Activated CD4-positive, alpha-beta T cell treated with anti-CD3 and anti-CD28 coated beads, Interleukin-2, amount 50 U/mL, for 16 hours (primary cell): ENCODE measurements at places on chromosomes 5 and 9.

- no peak for DNase-seq
These were observed 182.8 kb upstream of the SLC27A6 start for GRCh38 chr5:128782446-128782845.

- no peak for DNase-seq
These were observed 44.8 kb upstream of the STARD4 start for GRCh38 chr5:111557111-111557510.

DNA sequence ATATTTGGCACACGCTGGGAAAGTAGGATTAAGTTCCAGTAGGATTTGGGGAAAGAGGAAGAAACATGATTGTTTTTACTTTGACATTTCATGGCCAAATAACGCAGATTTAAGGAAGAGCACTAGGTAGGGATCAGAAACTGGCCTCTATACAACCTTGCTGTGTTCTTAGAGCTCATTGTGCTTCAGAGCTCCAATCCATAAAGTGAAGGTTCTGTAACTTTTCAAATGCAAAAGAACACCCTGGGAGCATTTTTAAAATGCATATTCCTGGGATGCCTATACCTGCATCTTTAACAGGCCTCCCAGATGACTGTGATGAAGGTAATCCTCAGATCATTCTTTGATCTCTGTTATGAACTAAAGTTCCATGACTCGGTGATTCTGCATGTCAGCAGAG is 77.1 kb downstream of the YIPF5 start:
- no peak for DNase-seq

- DNase-seq: peak; percentile 22
These were observed 438 bp downstream of the TRIP13 start for GRCh38 chr5:893137-893506.

GRCh38 chr9:124652615-124653393 is 118.3 kb downstream of the NR6A1 start:
- no peak for DNase-seq

DNA sequence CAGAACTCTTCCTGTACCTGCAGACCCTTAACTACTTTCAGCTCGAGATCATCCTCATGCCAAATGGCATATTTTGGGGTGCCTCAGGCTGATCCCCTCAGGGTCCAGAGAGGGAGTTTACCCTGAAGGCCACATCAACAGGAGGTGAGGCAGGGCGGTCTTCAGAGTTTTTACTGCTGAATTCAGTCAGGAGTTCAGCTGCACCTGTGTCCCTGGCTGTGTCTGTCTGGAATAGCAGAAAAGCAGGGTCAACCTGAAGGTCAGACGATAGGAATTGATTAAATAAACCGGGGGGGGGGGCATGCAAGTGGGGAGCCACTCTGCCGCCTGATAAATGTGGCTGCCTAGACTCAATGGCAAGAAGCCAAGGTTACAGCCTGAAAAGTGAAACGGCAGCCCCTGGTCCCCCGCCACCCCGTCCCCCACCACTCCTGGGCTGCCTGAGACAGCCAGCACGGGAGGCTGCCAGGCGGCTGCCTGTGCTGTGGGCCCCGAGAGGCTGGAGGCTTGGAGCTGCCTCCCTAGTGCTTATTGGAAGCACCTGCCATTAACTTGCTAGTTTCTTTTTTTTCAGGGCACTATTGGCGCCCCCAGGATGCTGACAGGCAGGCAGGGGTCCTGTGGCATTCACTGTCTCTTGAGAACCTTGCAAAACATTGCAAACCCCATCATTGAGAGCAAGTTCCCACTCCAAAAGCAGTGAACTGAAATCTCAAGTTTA is 182.7 kb upstream of the PPP1R26 start:
- DNase-seq: no peak

DNA sequence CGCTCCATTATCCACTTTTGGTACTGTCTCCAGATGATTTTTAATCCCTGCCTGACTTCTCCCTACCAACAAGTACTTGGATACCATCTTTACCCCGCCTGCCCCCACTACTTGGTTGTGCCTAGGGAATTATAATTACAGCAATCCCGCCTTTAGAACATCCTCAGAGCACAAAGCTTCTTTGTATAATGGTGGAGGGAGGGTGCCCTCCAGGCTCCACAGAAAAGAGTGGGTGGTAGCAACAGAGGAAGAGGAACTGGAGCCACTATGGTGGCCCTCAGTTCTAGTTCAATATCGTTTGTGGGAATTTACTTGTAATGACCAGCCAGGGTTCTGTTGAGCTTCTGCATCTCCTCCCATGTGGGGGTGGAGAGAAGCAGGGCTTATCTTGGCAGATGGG is 79.0 kb upstream of the RNF38 start:
- no peak for DNase-seq

DNA sequence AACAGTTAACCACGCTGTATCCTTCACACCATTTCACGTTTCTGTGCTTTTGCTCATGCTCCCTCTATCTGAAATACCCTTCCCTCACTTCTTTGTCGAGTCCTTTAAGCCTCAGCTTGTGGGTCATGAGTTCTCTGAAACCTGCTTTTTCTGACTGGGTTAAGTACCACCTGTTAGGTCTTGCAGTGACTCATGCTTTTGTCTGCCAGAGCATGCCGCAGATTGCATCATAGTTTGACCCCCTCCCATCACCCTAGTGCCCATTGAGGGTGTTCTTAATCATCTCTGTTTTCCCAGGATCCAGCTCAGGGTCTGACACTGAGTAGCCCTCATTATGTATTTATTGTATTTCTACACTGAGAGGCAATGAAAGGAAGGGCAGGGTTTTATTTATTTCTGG is 190.2 kb downstream of the ASTN2 start:
- no peak for DNase-seq

DNA sequence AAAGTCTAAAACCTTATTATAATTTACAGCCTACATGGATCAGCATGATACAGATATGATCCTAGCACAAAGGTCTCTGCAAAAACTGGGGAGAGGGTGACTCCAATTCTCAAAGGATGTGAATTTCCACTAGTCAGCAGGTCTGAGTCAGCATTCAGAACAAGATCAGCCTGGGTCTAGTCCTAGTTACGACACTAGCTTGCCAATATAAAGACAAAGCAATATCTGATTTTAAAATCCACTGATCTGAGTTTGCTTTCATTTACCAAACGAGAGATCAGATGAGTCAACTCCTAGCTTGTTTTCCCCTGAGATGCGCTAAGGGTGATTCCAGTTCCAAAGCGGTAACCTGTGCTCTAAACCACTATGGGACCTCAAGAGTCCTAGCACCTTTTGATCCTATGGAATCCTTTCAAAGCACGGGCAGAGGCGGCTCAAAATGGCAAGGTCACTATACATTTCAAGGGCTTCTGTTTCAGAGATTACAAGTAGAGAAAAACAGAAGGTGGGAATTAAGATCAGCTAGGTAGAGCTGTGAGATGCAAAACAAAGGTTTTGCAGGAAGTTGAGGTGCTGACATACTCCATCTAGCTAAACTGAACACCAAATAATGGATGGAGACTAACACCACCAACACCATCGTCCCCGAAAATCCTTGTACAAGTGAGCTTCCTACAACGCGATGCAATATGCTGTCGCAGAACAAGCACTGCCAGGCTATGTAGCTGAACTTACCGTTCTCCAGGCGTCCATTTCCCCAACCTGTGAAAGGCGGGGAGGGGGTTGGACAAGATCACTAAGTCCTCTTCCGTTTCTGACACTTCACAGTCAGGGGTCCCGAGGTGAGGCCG is 906 bp downstream of the SLC25A51 start:
- DNase-seq: peak; percentile 64

GRCh38 chr9:111683392-111683791 is 22.0 kb downstream of the GNG10 start:
- DNase-seq: no peak

DNA sequence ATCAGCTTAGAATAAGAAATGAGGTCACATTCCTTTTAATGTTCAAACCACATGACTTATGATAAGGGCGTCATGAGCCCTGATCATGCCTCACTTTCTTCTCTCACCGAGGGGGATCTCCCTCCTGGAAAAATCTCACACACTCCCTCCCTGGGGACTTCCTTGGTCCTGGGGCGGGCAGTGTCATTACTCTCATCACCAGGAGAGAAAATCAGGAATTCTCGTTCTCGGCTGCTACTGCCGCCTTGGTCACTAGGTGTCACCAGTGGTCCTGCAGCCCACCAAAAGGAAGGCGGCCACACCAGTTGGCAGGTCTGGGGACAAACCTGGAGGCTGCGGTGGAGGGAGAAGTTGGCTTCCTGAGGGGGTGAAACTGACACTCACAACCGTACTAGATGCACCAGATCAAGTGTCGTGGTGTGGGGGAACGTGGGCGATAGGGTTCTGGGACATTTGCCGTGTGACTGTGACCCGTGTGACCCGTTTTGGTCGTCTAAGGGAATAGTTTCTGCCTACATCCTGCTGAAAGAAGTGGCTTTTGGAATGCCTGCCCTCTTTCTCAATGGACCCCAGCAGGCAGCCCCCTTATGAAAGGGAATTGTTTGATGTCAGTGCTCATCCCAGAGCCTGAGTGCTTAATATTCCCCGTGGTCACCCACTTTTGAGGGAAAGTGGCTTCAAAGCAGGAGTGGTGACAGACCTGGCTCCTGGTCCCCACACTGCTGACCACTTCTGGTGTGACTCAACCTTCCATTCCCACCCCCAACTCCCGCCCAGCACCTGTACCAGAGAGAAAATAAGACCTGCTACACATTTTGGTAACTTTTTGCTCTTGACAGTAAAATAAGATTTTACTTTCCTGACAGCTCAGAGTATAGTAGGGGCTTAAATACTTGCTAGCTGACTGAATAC is 63.2 kb downstream of the ACER2 start:
- peak; percentile 59 for DNase-seq

DNA sequence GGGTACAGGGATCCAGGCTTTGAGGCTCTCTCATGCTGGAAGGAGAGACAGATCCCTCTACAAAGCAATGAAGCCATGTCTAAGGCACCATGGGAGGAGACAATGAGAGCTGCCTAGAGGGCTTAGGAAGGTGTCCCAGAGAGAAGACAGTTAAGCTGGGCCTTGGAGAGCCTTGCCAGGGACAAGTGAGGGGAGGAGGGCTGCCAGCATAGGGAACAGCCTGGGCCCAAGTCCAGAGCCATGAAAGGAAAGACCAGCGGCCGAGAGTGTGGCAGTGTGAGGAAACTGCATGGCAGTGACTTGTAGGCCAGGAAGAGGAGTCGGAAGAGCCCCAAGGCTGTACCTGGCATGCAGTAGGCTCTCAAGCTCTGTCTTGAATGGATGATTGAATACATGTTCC is 88.5 kb downstream of the PSD2 start:
- no peak for DNase-seq

DNA sequence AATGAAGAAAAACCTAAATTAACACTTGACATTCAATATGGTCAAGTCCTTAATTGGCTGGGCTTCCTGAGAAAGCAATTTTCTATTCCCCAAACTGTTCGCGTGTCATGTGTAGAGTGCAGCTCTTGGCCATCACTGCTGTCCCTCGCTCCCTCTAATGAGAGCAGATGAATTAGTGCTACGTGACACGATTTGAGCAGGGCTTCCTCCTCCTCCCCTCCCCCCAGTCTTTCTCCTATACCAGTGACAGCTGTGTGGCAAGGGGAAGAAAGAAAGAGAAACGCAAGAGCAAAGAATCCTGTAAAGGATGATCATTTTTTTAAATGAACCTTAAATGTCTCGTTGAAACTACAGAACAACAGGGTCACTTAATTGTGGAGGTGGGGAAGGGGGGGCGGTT is 159.6 kb downstream of the BNC2 start:
- DNase-seq: no peak
